ENCODE measurements at places on chromosomes 13 and 19.

GRCh38 chr13:54859827-54860226 is 1831.2 kb downstream of the OLFM4 start:
- DNase-seq, result no peak

DNA sequence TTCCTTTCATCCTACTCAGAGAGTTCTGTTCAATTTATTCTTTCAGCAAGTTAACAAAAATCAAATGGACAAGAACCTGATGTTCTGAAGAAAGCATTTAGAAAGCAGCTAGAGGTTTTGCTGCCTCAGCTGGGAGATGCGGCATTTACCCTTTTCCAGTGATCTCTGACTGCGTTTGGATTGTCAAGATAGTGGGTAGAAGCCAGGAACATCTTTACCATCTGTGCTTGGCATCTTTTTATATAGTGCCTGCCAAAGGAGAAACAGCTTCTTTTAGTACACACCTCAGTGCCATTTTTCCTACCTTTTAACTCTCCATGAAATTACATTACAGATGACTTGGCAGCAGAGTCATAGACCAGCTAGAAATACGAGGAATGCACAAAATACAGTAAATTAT is 680.8 kb downstream of the SLITRK1 start:
- DNase-seq, result no peak

DNA sequence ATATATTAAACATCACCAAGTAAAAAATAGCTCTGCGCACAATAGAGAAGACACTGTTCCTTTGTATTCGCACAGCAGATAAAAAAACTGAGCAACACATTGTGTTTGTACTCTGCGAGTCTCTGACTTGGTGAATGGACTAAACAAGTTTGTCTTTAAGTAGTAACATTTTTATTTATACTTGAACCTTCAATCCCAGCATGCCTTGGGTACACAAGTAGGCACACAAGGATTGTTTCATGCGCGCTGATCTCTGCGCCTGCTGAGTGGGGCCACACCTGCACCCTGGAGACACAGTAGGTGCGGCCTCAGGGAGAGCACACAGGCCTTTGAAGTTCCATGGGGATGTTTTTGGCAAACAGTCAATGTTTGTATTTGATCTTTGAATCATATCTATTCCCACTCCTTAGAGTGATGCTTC is 318.9 kb downstream of the MYO16 start:
- DNase-seq, result no peak

GRCh38 chr19:12092065-12092867 is 27.7 kb downstream of the ZNF844 start:
- DNase-seq, result peak; percentile 94
